ENCODE measurements at places on chromosomes 11 and 22. TPM values are rescaled to one million over a fixed set of nuclear protein-coding genes. Genes with fewer than 3 reads are reported as not detected.

MUC2 gene
- not detected for polyA plus RNA-seq

GRCh38 chr11:120168960-120169681 is 31.2 kb upstream of the TRIM29 start:
- peaks cover 18% of the 10 kb centered on the region for H3K4me1 ChIP-seq
- no peaks in the 10 kb centered on the region for H3K36me3 ChIP-seq
- peak overlapping the region; percentile 46 for H3K4me3 ChIP-seq
- DNase-seq: peak; percentile 90
- H3K27ac ChIP-seq: no peak overlapping the region

- no peaks in the 10 kb centered on the region for H3K36me3 ChIP-seq
- H3K4me3 ChIP-seq: peak overlapping the region; percentile 3
- H3K4me1 ChIP-seq: peaks cover 24% of the 10 kb centered on the region
- peak overlapping the region; percentile 87 for H3K27ac ChIP-seq
- no peaks in the 10 kb centered on the region for H3K27me3 ChIP-seq
Observed at GRCh38 chr11:86931548-86932258, 23.5 kb downstream of the FZD4 start.

DNA sequence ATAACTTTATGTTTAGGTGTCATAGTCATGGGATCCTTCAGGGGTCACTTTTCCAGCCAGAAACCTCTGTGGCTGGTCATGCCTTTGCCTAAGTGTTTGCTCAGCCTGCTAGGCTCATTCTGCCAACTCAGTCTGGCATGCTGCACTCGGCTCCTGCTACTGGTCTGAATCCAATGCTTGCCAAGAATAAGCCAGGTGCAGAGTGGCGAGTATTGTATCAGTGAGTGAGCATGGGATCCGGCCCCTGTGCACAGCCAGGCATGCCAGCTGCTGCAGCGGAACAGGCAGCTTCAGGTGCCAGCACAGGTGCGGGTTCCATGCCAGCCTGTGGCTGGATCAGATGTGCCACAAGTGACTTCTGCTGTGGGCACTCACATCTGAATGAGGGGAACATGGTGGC is 1269.3 kb upstream of the CNTN5 start:
- no peak overlapping the region for H3K4me3 ChIP-seq
- H3K27ac ChIP-seq: no peak overlapping the region
- no peaks in the 10 kb centered on the region for H3K27me3 ChIP-seq
- H3K4me1 ChIP-seq: no peaks in the 10 kb centered on the region
- DNase-seq: no peak

- no peak overlapping the region for H3K27ac ChIP-seq
- H3K4me1 ChIP-seq: no peaks in the 10 kb centered on the region
Observed at GRCh38 chr11:132486060-132486459, 1046.2 kb downstream of the OPCML start.

GRCh38 chr22:49297286-49297870 is 530.3 kb downstream of the BRD1 start:
- DNase-seq: no peak
- H3K27me3 ChIP-seq: peaks cover 39% of the 10 kb centered on the region
- H3K4me3 ChIP-seq: no peak overlapping the region
- H3K36me3 ChIP-seq: no peaks in the 10 kb centered on the region
- H3K27ac ChIP-seq: no peak overlapping the region
- H3K4me1 ChIP-seq: no peaks in the 10 kb centered on the region

GTSE1 gene
- 19.6 TPM for polyA plus RNA-seq

- H3K4me1 ChIP-seq: peaks cover 25% of the 10 kb centered on the region
- no peaks in the 10 kb centered on the region for H3K27me3 ChIP-seq
- H3K4me3 ChIP-seq: peak within 1 kb of the TSS; percentile 70
- peak within 1 kb of the TSS; percentile 98 for H3K27ac ChIP-seq
Observed at GRCh38 chr22:23767673-23768548, at the start of gene CHCHD10. CHCHD10 (minus strand) TSS chr22:23767972; CDS start chr22:23767874, 98 bp downstream.

DNA sequence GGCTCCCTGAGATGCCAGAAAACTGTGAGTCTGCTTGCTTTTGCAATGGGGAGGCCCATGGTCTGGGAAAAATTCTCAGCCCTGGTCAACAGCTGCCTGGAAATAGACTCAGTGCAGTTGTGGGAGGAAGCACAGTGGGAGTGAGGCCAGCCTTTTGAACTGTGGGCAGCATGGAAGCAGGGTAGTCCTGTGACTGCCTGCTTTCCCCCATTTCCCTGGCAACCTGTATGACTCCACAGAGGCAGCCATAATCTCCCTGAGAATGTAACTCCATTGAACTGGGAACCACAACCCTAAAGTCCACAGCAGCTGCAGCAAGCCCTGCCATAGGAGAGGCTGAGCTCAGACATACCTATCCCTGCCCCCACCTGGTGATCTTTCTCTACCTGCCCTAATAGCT is 494.6 kb upstream of the FAT3 start:
- no peak overlapping the region for H3K4me3 ChIP-seq
- H3K27ac ChIP-seq: no peak overlapping the region
- H3K36me3 ChIP-seq: no peaks in the 10 kb centered on the region
- H3K4me1 ChIP-seq: no peaks in the 10 kb centered on the region
- H3K27me3 ChIP-seq: no peaks in the 10 kb centered on the region

GRCh38 chr11:30568931-30569330 is 17.2 kb downstream of the MPPED2 start:
- H3K4me1 ChIP-seq: no peaks in the 10 kb centered on the region
- H3K27ac ChIP-seq: no peak overlapping the region
- no peak overlapping the region for H3K4me3 ChIP-seq
- DNase-seq: no peak

DNA sequence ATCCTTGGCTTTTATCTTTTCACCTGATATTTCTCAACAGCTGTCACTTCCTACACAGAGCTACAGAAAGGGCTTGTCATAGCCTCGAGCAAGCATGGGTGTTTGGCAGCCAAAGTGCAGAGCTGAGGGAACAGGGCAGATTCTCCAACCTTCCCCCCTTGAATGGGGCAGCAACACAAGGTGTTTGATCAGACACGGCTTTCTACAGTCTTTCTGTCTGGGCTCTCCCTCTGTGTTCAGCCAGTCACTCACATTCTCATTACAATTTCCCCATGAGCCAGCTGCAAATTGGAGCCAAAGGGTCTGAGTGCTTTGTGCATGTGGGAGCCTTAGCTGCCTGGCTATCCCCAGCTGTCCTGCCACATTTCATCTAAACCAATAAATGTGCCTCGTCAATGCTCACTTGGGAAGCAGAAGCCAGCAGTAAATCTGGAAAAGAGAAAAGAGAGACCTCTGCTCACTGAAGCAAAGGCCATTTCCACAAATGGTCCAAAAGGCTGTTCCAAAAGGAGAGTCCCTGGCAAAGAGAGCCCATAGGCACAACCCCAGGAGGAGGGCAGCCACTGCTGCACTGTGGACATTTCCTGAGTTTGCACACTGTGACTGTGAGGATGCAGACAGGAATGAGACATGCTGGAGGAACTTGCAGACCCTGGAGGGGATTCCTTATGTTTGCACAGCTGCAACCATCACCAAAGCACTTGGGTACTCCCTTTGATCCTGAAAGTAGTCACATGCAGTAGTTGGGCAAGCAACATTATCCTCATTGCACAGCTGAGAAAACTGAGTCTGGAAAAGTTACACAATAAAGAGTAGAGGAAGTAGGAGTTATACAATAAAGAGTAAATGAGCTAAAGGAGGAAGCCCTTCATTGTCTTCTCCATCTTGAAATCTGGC is 186.8 kb downstream of the FAM181B start:
- no peak overlapping the region for H3K4me3 ChIP-seq
- no peaks in the 10 kb centered on the region for H3K27me3 ChIP-seq
- no peaks in the 10 kb centered on the region for H3K4me1 ChIP-seq
- no peaks in the 10 kb centered on the region for H3K36me3 ChIP-seq

- no peak overlapping the region for H3K27ac ChIP-seq
- H3K4me1 ChIP-seq: peaks cover 9% of the 10 kb centered on the region
- no peak overlapping the region for H3K4me3 ChIP-seq
- H3K36me3 ChIP-seq: no peaks in the 10 kb centered on the region
- no peak for DNase-seq
Observed at GRCh38 chr22:17930455-17931313, 93.7 kb downstream of the MICAL3 start.

GRCh38 chr11:44319170-44319551 is 9.2 kb upstream of the ALX4 start:
- peaks cover 58% of the 10 kb centered on the region for H3K27me3 ChIP-seq
- no peak for DNase-seq
- H3K4me3 ChIP-seq: no peak overlapping the region
- no peak overlapping the region for H3K27ac ChIP-seq

DNA sequence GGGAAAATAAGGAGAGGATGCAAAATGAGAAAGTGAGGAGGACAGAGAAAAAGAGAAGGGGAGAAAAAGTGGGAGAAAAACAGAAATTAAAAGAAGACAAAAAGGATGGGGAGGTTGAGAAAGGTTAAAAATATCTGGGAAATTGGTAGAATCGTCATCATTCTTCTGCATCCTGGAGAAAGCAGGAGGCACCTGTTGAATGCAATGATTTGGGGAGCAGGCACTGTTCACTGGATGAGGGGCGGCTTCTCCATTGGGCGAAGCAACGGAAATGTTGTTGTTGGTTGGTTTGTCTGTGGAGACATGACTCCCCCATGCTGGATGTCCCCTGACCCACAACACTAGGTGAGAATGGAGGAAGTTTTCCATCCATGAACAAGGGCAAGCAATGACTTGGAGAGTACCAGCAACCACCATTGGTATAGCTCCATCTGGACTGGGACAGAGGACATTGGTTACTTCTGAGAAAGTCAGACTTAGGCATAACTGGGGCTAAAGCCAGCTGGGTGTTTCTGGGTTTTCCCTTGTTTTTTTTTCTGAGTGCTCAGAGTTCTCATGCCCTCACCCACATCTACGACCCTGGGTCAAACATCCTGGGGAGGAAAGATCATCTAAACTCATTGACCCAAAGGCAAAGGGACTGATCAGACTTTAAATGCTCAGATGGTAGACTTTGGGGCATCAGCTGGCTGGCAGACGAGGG is 11.9 kb upstream of the CD44 start:
- no peak overlapping the region for H3K4me3 ChIP-seq
- no peaks in the 10 kb centered on the region for H3K4me1 ChIP-seq
- no peaks in the 10 kb centered on the region for H3K36me3 ChIP-seq
- H3K27me3 ChIP-seq: peaks cover 15% of the 10 kb centered on the region
- DNase-seq: no peak
- H3K27ac ChIP-seq: no peak overlapping the region

OR52N4 gene
- polyA plus RNA-seq: not detected

DNA sequence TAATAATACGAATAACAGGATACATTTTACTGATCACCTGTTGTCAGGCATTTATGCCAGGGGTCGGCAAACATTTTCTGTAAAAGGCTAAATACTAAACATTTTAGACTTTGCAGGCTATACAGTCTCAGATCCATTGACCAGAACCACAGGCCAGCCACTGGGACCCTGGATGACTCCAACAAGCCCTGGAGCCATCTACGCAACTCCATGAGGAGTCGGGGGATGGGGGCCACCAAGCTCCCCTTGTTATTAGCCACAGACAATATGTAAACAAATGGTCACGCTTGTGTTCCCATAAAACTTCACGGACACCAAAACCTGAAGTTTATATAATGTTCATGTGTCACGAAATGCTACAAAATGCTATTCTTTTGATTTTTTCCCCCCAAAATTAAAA is 54.4 kb upstream of the EMID1 start:
- 0 out of 3 replicates have a peak overlapping the region, but pooled peaks have one; percentile 19 for H3K27ac ChIP-seq
- no peak overlapping the region for H3K4me3 ChIP-seq
- H3K36me3 ChIP-seq: no peaks in the 10 kb centered on the region
- peaks cover 24% of the 10 kb centered on the region for H3K4me1 ChIP-seq
- no peak for DNase-seq
- no peaks in the 10 kb centered on the region for H3K27me3 ChIP-seq

GRCh38 chr11:76797341-76798201 is 14.4 kb downstream of the TSKU start:
- DNase-seq: no peak
- H3K36me3 ChIP-seq: peaks cover 28% of the 10 kb centered on the region
- no peak overlapping the region for H3K27ac ChIP-seq
- H3K4me3 ChIP-seq: no peak overlapping the region
- H3K4me1 ChIP-seq: peaks cover 21% of the 10 kb centered on the region

DNA sequence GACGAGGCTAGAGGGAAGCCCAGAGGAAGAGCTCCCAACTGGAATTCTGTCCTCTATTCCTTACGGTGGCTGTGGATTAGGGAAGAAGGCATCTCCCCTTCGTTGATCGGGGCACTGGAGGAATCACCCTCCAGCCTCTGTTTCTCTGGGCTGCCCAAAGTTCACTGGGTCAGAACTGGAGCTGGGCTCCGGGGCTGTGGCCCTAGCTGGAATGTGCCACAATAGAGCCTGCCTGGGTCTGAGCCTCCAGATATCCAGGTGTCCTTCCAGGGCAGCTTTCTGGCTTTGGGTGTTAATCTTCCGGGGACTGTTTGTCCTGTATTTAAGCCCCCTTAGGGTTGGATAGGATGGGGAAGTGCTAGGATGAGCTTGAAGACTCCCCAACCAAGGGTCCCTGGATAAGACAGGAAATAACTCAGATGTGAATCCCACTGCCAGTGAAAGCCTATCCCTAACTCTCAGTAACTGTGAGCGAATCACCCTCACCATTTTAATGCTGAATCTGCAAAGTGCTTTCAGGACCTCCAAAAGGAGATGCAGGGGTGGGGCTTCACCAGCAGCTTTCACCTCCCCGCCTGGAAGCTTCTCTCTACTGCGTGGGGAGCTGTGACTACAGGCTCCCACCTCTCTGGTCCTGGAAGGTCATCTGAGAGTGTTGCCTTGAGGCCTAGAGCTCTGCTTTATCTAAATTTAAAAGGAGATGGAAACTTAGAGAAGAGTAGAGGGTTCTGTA is 9.5 kb downstream of the YPEL4 start:
- DNase-seq: no peak
- H3K27me3 ChIP-seq: no peaks in the 10 kb centered on the region
- H3K4me1 ChIP-seq: peaks cover 17% of the 10 kb centered on the region
- no peaks in the 10 kb centered on the region for H3K36me3 ChIP-seq

PRMT3 gene
- polyA plus RNA-seq: 42.8 TPM

ANO1 gene
- polyA plus RNA-seq: not detected

DNA sequence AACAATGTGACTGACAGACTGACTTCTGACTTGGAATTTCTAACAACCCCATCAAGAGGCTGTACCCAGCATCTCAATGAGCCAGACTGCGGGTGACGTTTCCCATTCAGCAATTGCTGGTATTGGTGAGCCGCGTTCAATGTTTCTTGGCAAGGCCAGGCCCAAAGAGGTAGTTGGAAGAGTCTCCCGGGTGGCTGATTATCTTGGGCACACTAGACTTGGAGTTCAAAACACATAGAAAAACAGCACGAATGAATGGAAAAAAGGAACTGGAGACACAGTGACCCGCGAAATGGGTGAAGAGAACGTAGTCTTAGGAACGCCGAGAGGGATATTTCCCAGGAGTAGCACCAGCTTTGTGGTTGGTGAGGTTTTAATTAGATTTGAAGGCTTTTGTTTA is 115.7 kb downstream of the RPS6KA4 start:
- H3K36me3 ChIP-seq: no peaks in the 10 kb centered on the region
- peaks cover 11% of the 10 kb centered on the region for H3K4me1 ChIP-seq
- H3K27ac ChIP-seq: no peak overlapping the region

- H3K27me3 ChIP-seq: peaks cover 53% of the 10 kb centered on the region
- no peak overlapping the region for H3K27ac ChIP-seq
- no peaks in the 10 kb centered on the region for H3K36me3 ChIP-seq
- no peak for DNase-seq
Observed at GRCh38 chr11:44916801-44917385, 33.8 kb downstream of the TP53I11 start.
